AG10803 (cell line): ENCODE measurements at places on chromosomes 11 and 22.

- DNase-seq, result no peak
Observed at GRCh38 chr11:128212324-128212723, 375.0 kb downstream of the ETS1 start.

DNA sequence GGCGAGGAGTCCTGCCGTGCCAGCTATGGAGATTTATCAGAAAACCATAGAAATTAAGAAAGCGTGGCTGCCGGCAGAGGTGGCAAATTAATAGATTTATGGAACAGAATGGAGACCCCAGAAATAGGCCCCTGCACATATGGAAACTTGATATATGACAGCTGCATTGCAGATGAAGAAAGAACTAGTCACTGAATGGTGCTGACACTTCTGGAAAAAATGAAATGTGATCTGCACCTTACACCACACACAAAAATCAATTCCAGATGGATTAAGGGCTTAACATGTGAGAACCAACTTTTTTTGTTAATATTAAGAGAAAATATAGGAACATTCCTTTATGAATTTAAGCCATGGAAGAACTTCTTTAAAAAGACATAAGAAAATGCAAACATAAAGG, 40.3 kb upstream of the TSKU start:
- peak; percentile 68 for DNase-seq

GRCh38 chr11:13193613-13194012, 84.0 kb upstream of the BMAL1 start:
- no peak for DNase-seq

GRCh38 chr22:44196241-44196640, 15.5 kb downstream of the PARVG start:
- no peak for DNase-seq

DNA sequence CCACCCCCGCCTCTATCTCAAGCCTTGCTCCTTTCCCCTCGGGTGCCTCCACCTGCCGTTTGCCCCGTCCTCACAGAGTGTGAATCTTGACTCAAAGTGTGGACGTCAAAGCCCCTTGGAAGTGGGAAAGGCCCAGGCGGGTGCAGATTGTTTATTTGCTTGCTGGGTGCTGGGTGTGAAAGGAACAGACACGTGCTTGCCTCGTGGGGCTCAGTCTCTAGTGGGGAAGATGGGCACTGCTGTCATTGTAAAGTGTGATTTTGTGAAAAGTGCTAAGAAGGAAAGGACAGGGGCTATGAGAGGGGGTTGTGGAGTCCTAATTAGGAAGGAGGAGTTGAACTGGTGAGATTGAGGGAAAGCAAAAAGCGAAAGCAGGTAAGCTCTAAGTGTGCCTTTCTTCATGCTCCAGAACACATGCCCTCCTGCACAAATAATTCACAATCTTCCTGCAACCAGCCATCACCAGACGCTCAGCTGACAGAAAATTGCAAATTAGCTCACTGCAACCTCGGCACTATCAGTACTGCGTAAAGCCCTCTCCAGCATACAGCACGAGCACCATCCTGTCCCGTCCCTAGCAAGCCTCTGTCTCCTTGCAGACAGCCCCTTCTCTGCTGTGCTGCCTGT, 9.7 kb upstream of the GCAT start:
- DNase-seq, result no peak

DNA sequence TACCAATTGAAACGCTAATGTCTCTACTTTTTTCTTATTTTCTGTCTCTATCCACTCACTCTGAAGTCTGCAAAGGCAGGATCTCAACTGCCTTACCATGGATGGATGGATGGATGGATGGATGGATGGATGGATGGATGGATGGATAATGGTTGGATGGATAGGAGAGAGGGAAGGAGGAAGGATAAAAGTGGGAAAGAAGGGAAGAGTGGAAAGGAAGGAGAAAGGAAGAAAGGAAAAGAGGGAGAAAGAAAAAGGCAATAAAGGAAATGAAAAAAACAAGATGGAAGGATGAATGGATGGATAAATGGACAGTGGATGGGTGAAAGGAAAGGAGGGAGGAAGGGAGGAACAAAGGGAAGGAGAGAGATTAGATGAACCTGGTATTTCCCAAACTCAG, 506.0 kb downstream of the MN1 start:
- DNase-seq, result no peak

- peak; percentile 64 for DNase-seq
Observed at GRCh38 chr11:99316776-99317520, 296.2 kb downstream of the CNTN5 start.

DNA sequence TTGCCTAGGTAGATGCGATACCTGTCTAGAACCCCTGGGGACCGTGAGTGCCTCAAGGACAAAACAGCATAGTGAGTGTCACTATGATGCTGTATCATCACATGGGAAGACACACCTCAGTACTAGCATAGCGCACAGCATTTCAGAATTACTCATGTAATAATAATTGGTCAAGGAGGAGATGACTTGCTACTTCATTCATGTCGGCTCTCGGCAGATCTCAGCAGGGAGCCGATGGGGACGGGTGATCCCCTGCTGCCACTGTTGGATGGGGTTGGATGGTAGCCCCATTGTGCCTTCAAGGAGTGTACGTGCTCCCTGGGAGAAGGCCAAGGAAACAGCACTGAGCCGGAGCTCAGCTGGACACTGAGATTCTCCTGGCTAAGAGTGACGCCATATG, 186.9 kb downstream of the EFCAB6 start:
- no peak for DNase-seq

GRCh38 chr11:59918987-59919589, 19.1 kb upstream of the OOSP1 start:
- peak; percentile 49 for DNase-seq

GRCh38 chr11:10379426-10379825, 74.6 kb downstream of the ADM start:
- peak; percentile 97 for DNase-seq

DNA sequence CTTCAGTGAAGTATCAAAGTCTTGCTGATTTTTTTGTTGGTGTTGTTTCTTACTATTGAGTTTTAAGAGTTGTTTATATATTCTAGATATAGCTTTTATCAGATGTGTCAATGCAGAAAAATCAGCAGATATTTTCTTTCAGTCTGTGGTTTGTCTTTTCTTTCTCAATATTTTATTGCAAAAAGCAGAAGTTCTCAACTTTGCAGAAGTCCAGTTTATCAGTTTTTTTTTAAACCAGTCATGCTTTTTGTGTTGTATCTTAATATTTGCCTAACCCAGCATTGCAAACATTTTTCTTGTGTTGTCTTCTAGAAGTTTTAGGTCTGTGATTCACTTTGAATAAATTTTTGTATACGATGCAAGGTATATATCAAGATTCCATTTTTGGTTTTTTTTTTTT, 7.0 kb downstream of the ASRGL1 start:
- no peak for DNase-seq

DNA sequence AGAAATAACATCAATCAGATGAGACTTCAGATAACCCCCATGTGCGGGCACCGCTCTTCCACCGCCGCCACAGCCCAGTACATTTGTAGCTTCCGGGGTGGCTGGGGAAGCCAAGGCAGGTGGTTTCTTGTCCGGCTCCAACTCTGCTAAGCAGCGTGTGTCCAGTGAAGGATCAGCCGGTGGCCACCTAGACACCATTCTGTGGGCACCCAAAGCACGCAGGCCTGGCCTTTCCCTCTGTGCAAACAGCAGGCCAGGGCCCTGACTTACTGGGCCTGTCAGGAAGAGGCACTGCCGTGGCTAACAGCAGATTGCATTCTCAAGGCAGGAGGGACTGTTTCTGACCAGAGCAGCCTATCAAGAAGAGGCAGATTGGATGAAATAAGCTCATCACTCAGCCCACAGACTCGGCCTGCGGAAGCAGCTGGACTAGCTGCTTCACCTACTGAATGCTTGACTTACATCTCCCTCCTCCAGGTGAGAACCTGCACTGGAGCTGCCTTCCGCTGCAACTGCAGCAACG, 74.8 kb downstream of the ETS1 start:
- no peak for DNase-seq

DNA sequence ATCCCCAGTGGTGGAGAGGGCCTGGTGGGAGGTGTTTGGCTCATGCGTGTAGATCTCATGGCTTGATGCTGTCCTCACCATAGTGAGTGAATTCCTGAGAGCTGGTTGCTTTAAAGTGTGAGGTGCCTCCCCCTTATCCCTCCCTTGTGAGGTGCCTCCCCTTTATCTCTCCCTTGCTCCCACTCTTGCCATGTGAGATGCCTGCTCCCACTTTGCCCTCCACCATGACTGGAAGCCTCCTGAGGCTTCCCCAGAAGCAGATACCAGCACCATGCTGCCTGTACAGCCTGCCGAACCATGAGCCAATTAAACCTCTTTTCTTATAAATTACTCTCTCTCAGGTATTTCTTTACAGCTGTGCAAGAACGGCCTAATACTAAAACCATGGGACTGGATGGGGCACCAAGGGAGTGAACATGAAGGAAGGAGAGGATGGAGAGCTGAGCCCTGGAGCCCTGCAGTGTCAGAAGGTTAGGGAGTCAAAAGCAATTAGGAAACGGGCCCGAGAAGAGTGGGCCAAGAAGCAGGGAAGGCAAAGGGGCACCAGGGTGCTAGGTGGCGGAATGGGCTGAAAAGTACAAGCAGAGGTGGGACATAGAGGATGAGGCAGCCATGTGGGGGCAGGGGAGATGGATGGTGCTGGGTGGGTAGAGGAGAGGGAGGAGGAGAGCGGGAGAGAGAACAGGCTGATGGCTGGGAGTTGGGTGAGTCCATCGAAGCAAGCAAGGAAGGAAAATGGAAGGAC, 9.4 kb downstream of the IFITM10 start:
- no peak for DNase-seq

- DNase-seq, result peak; percentile 12
Observed at GRCh38 chr11:11069841-11070835, 212.3 kb upstream of the ZBED5 start.

DNA sequence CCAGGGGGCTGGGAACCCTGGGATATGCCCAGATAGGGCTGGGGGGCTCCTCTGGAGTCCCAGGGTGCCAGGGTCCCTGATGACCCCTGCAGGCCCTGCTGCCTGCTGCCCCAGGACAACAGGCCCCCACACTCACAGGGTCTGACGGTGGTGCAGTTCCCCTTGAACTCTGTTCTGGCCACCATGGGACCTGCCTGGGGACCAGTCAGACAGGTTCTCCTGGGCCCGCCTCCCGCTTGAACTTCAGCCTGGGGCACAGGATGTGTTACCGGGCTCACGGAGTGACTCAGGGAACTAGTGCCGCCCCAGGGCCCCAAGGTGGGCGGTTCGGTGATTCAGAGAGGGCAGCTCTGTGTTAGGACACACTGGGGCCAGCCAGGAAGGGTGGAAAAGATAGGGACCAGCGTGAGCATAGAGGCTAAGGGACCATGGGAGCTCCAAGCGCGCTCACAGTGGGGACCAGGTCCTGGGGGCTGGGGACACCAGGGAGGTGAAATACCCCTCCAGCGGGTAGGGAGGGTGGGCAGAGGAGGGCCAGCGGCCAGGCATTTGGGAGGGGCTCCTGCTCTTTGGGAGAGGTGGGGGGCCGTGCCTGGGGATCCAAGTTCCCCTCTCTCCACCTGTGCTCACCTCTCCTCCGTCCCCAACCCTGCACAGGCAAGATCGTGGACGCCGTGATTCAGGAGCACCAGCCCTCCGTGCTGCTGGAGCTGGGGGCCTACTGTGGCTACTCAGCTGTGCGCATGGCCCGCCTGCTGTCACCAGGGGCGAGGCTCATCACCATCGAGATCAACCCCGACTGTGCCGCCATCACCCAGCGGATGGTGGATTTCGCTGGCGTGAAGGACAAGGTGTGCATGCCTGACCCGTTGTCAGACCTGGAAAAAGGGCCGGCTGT, 21.5 kb upstream of the TXNRD2 start:
- DNase-seq, result peak; percentile 33
